ENCODE measurements at places on chromosomes 12 and 14.

GRCh38 chr14:101192661-101193000, 289.1 kb upstream of the RTL1 start:
- DNase-seq: no peak

GRCh38 chr12:23354800-23355199, 594.7 kb downstream of the SOX5 start:
- DNase-seq: no peak

- DNase-seq: no peak
Observed at GRCh38 chr12:77047341-77048109, 17.8 kb downstream of the E2F7 start.

DNA sequence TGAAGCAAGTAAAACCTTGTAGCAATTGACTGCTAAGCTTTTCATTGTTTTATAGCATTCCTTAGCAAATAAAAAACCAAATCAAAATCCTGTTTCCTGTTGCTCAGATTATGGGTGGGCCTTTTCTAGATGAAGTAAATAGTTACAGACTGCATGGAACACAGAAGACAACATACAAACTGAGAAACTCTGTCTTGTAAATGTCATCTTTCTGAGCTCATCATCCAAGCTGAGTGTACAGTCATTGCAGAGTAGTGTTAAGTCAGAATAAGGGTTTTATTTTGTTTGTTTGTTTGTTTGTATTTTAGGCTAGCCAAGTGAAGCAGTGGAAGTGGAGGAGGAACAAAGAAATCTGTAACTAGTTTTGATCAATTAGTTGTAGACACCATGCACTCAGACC, 24.4 kb upstream of the BTG1 start:
- no peak for DNase-seq

GRCh38 chr14:32565256-32565655, 236.2 kb downstream of the AKAP6 start:
- no peak for DNase-seq

GRCh38 chr14:33736979-33737378, 213.9 kb downstream of the EGLN3 start:
- DNase-seq: no peak

GRCh38 chr14:32560209-32560857, 231.2 kb downstream of the AKAP6 start:
- DNase-seq: peak; percentile 37

Data from NCI-H526 treated with DMSO at 0.1 percent for 48 hours (cell line).